NCI-H1092 treated with DMSO at 0.1 percent for 48 hours (cell line): ENCODE measurements at places on chromosomes 2 and 18.

GRCh38 chr18:5238371-5238976 lies 41.4 kb upstream of the AKAIN1 start:
- DNase-seq = no peak

DNA sequence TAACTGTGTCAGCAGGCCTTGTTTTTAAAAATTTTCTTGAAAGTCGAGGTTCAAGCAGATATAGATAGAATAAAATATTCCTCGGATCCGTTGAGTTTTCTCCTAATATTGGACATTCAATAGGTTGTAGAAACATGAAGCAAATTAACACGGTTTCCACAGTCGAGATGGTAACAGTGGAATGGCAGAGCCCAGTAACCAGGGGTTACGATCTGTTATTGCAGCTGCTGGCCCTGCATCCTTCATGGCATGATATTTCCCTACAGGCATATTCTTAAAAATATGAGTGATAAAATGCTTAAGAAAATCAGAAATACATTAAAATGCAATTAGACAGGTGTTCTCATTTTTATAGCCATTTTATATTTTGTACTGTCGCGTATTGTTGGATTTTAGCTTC lies 117.6 kb downstream of the SNTG2 start:
- no peak for DNase-seq

GRCh38 chr2:218218268-218219185 lies 1.5 kb downstream of the ARPC2 start:
- no peak for DNase-seq

GRCh38 chr2:227614246-227614645 lies 394 bp downstream of the SCYGR3 start:
- no peak for DNase-seq

DNA sequence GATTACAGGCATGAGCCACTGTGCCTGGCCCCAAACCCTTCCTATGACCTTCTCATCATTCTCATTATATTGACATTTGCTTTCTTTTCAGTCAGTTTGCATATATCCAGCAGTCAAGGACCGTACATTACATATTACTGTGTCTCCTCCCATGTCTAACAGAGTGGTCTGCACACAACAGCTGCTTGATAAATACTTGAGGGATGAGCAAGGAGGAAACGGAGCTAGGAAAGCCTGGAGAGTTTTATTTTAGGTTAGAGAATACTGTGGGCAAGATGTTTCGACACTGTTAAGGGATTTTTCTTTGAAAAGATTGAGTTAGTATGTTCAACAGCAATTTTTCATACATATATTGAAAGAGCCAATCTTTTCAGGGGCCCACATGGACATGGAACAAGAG lies 76.2 kb upstream of the CHRNA1 start:
- DNase-seq = no peak

- DNase-seq = no peak
Measured at GRCh38 chr2:216044883-216045486, 31.6 kb upstream of the MREG start.

DNA sequence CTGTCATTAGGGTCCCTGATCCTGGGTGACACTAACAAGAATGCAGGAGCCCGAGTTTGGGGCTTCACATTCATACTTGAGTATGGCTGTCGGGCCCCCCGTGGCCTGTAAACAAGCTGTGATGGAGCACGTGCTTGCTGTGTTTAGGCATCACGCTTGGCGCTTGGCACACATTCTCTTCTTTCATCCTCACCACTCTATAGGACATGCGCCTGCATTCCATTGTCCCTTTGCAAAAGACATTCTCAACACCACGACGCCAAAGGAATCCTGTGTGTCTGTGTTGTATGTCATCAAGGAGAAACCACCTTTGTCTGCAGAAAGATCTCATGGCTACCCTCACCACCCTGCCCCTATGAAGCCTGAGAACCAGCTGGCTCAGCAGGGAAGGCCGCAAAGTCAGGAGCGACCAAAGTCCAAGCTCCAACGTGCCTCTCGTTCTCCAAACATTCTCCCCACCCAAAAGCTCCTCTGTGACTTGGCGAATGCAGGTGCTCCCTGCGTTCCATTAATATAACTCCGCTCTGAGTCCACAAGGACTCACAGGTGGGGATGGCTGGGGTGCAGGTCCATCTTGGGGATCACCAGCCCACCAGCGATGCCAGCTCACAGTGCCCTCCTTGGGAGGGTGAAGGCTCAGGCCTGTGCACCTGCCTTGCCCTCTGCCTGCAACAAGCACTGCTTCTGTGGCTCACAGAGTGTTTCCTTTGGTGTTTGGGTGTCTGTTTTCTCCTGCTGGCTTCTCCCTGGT lies 6.2 kb upstream of the PER2 start:
- no peak for DNase-seq

DNA sequence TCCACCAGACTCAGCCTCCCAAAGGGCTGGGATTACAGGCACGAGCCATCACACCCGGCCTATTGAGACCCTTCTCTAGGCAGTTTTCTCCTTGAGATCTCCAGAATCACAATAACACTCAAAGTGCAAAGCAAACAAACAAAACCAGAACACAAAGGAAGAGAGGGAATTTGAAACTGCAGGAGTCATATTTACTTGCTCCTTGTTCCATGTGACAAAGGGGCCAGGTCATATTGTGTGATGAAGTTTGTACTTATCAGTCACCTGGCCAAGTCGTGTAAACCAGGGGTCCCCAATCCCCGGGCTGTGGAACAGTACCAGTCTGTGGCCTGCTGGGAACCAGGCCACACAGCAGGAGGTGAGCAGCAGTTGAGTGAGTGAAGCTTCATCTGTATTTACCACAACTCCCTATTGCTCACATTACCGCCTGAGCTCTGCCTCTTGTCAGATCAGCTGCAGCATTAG lies 26.5 kb downstream of the SCYGR8 start:
- DNase-seq = peak; percentile 1

- no peak for DNase-seq
Measured at GRCh38 chr2:8090748-8091700, 590.8 kb upstream of the ID2 start.

GRCh38 chr2:127705391-127706065 lies 4.2 kb downstream of the SFT2D3 start:
- DNase-seq = no peak

GRCh38 chr2:64695721-64696261 lies 42.1 kb upstream of the SERTAD2 start:
- DNase-seq = no peak

- no peak for DNase-seq
Measured at GRCh38 chr2:184256611-184257010, 341.7 kb upstream of the ZNF804A start.

GRCh38 chr2:127014630-127015029 lies 92.3 kb downstream of the BIN1 start:
- no peak for DNase-seq
